ENCODE measurements at places on chromosomes 7 and 10.

GRCh38 chr10:29657719-29658274, 23.0 kb upstream of the SVIL start:
- no peak for DNase-seq

GRCh38 chr7:107996072-107996882, 6.7 kb downstream of the LAMB1 start:
- no peak for DNase-seq

DNA sequence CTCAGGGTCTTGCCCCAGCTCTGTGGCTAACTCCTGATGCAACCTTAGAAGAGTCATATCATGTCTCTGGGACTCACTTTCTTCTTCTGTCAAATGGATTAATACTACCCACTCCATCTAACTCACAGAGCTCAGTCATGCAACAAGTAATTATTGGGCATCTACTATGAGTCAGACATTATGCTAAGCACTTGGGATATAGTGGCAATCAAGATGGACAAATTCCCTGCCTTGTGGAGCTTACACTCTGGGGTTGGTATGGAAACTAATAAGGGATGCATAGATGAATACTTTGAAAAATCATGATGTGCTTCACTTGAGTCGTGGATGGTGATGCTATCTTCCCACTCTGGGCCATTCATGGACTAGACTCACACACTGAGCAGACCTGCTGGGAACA, 88.9 kb downstream of the KCNMA1 start:
- DNase-seq: no peak

DNA sequence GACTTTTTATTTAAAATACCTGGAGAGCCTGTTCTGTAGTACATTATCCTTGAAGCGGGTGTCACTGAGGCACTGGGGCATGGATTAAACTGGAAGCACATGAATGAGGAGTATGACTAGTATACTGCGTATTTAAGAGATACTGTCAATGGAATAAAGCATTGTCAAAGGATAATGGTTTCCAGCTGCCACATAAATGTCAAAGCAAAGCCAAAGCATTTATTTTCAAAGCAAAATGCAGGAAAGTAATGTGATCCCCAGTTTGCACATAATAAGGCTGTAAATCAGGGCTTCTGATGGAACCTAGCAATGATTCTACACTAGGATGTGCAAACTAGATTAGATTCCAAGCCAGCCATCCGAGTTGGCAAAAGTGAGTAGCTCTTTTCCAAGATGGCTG, 240.1 kb downstream of the POU6F2 start:
- no peak for DNase-seq

DNA sequence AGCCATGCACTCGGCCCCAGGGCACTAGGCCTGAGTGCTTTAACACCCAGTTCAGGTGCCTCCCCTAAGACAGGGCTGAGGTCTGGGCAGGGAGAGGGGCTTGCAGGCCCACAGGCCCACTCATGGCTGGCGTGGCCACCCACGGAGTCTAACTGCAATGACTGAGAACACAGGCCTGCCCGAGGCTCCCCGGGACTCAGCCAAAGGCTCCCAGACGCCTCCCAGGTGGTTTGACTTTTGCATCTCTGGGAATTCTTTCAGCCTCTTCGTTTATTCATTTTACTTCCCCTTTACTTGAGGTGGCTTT, 37.3 kb downstream of the PTPRN2 start:
- no peak for DNase-seq

DNA sequence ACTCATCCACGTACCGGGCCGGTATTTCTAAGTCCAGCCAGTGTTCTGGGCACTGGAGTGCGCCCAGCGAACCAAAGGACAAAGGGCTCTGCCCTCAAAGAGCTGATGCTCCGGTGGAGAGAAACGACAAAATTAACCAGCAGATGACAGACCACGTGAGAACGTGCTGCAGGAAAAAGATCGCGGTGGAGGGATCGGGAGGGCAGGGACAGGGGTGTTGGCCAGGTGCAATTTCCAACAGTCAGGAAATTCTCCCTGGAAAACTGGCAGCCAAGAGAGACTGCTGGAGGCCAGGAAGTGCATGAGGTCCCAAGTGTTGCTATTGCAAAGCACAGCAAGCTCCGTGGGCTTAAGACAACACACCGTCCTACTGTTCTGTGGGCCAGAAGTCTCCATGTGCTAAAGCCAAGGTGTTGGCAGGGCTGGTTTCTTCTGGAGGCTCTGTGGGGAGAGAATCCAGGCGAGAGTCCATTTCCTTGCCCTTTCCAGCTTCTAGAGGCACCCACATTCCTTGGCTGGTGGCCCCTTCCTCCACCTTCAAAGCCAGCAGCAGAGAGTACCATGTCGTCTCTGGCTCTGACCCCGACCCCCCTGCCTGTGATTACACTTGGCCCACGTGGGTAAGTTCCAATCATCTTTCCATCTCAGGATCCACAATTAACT, 21.3 kb upstream of the AMZ1 start:
- no peak for DNase-seq

DNA sequence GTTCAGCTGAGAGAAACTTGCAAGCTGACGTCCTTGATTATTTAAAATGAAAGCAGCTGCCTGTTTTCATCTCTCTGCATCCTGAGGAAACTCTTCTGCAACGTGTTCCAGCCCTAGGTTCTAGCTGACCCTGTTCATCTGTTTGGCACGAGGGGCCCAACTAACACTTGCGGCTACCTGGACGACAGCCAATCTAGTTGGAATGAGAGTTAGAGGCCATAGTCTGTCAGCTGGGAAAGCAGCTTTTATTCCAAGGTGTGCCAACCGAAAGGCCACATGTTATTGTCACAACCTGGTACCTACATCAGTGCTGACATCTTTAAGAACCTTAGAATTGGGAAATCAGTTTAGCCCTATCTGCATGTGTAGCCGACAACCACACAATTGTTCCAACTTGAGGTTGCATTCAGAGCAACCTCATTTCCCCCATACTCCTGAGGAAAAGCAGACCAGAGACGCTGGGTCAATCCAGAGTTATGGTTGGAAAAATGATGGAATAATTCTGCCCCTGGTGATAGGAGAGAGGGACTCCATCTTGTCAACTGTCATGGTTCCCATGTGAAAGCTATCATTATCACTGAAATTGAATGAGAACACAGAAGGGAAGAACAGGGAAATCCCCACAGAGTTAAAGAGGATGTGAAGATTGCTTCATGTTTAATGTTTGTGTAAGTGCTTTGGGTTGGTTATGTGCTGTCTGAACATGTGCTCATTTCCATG, 121.6 kb downstream of the EGFR start:
- no peak for DNase-seq

DNA sequence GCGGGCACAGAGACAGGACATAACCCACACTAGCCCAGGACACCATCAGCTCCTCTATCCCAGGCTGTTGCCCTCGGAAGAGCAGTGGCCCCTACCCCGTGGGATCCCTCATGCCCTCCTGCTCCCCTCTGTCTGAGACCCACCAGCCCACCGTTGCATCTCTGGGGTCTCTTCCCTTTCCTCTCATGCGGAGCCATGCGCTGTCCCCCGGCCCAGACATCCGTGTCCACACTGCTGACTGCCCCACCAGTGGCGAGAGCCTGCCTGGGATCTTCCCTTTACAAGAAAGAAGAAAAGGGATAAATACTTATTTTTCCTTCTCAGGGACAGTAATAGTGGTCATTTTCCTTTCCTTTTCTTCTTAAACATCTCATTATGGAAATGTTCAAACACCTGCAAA, 115.4 kb downstream of the WDR37 start:
- no peak for DNase-seq

DNA sequence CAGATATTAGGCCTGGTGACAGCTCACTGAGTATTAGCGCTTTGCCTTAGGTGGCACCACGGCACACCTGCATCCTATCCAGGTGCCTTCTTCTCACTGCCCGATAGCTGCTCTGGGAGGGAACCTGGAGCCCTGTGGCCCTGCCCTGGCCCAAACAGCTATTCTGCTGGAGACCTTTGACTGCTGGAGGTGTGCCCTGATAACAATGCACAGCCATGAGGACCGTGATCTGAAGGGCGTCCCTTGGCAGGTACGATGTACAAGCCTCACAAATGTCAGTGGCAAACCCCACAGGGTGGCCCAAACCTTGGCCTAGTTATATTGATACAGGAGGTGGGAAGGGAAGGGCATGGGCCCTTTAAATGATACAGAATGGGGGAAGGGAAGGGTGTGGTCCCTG, 259.5 kb downstream of the GRID1 start:
- no peak for DNase-seq

GRCh38 chr10:131841661-131842139, 59.1 kb upstream of the PPP2R2D start:
- no peak for DNase-seq

- no peak for DNase-seq
Observed at GRCh38 chr7:152760854-152761748, 1.5 kb downstream of the ACTR3B start.

DNA sequence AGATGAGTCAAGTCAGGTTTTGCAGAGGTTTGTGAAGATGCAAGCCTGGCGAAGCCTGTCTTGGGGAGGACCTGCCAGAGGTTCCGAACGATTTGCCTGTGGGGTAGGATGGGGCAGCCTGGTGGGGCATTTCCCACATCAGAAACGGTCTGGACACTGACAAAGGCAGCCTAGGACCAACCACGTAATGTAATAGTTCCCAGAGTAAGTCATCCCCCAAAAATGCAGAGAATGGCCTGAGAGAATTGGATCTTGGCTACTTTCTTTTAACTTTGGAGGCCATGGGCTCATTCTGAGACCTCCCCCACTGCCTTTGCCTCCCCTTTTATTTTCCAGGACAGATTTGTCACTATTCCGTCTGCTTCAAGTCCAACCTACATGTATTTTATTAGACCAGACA, 168.9 kb upstream of the SH2B2 start:
- DNase-seq: no peak

GRCh38 chr10:21520949-21521348, 4.5 kb downstream of the SKIDA1 start:
- no peak for DNase-seq

DNA sequence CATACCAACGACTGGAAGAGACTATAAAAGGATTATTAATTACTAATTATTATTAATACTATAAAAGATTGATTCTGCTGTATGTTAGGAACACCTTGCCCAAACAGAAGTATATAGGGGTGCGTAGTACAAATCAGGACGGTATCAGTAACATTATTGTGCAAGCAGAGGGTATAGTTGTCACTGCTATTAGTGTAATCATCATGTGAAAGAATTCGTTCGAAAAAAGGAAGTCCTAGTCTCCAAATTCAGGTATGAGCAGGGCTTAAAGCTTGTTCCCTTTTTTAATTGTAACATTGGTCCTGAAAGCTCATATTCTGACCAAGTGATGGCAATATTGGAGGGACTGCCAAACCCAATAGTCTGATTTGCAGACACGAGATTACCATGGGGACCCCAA, 81.8 kb downstream of the THSD7A start:
- no peak for DNase-seq
